ENCODE measurements at places on chromosomes 13 and 19.

DNA sequence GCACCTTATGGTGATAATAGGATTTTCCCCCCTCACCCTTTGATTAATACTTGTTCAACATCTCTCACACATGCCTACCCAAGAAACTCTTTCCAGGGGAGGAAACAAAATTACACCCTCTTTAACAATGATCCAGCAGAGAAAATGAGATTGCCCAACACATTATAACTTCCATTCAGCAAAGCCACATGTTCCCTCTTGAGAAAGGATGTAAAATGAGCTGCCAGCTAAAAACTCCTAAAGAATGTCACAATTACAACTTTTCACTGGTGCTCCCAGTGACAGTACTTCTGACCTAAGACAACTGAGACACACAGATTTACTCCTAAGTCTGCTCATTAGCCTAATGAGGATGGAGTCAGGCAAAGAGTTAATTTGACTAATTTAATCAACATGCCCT lies 621.4 kb downstream of the DIAPH3 start:
- no peak for DNase-seq

DNA sequence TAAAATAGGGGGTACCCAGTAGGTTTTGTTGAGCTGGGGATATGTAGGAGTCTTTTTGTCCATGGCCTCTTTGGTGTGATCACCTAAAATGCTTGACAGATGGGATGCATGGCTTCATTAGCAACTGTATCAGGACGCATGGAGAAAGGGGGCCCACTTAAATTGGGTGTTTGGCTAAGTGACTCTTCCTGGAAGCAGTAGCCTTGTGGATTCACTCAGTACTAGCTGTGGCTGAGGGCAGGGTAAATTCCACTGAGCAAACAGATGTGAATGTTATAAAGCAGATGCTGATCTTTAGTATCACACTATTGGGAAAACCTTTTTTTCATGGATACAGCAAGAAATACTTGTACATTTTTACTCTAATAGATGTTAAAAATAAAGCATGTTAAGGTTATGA lies 140.0 kb downstream of the FGF14 start:
- no peak for DNase-seq

DNA sequence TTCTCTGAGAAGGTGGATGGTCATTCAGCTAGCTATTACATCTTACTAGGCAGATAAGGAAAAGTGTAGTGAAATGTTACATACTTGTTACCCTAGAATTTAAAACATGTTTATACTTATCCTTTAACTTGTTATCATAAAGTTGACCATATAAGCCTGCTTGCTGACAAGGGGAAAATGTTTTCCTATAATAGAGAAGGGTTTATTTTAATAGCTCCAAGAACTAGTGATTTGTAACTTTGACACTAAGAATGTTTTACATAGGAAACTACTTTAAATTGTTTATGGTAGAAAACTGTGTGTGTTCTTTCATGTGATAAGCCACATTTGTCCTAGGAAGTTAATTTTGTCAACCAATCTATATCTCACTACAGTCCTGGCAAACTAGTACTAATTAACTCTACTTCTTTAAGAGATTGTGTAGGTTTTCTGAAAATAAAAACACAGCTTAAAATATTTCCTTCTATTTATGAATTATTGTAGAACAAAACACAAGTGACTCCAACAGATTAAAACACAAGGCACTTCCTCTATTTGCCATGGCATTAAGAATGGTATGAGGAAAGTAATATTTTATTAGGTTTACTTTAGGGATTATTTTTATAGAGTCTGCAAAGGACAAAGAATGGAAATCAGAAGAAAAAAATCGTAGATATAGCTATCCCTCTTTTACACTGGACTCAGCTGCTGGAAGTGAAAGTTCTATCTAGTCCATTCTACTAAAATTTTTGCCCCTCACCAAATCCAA lies 233.3 kb upstream of the NBEA start:
- DNase-seq, result no peak

DNA sequence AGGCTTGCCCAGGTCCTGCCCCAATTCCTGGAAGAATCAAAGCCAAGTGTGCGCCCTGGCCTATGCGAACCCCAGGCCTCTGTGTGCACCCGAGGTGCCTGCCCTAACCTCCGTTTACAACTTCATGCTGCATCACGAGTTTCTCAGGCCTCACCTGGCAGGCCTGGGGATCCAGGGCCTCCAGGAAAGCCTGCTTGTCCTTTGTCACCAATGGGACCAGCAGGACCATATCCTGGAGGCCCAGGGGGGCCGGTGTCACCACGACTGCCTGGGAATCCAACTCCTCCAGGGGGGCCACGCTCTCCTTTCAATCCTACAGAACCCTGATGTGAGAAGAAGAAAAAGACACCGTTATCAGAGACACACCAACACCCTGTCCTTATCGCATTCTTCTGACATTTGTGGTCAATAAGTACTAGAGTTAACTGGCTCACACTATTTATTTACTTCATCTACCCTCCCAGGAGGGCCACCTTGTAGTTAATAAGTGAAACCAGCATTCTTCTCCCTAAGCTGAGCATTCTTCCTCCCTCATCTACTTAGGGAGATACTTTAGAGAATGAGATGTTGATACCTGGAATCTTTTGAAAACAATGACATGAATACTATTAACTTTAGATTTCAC lies 120.6 kb downstream of the COL4A1 start:
- no peak for DNase-seq

DNA sequence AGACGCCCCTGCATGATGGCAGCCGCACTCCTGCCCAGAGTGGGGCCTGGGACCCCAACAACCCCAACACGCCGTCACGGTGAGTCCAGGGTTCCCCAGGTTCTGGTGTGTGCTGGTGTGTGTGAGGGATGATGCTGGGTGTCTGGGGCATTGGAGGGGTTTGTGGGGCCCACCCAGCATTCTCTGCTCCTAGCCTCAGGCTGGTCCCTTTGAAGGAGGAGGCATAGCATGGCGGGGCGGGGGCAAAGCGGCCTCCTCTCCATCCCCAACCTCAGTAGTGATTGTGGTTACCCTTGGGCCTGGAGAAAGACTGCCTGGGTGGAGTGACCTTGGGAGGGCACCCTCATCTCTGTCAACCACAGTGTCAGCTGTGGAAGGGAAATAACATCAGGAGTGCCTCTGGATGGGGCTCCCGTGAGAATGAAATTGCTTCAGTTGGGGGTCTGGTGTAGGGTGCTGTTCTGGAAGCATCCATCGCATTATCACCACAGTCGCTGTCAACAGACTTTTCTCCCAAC lies 7.1 kb upstream of the TIMM50 start:
- no peak for DNase-seq
